Activated CD8-positive, alpha-beta memory T cell treated with anti-CD3 and anti-CD28 coated beads, Interleukin-2, amount 10 ng/mL, durations not matched to agents 7 days and 5 days (primary cell): ENCODE measurements at places on chromosomes 7 and 10.

GRCh38 chr7:134533288-134533771, 6.0 kb downstream of the AKR1B10 start:
- DNase-seq, result no peak

GRCh38 chr7:111958896-111959295, 247.3 kb downstream of the DOCK4 start:
- DNase-seq, result no peak

DNA sequence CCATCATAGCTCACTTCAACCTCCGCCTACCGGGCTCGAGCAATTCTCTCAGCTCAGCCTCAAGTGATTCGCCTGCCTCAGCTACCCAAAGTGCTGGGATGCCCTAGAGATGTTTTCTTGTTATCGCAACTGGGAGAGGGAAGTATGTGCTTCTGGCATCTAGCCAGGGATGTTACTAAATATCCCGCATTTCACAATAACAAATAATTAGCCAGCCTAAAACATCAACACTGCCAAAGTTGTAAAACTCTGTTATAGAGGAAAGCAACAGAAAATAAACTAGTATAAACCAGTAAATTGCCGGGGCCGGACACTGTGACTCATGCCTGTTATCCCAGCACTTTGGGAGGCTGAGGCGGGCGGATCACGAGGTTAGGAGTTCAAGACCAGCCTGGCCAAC, 7.2 kb downstream of the INA start:
- DNase-seq, result no peak

DNA sequence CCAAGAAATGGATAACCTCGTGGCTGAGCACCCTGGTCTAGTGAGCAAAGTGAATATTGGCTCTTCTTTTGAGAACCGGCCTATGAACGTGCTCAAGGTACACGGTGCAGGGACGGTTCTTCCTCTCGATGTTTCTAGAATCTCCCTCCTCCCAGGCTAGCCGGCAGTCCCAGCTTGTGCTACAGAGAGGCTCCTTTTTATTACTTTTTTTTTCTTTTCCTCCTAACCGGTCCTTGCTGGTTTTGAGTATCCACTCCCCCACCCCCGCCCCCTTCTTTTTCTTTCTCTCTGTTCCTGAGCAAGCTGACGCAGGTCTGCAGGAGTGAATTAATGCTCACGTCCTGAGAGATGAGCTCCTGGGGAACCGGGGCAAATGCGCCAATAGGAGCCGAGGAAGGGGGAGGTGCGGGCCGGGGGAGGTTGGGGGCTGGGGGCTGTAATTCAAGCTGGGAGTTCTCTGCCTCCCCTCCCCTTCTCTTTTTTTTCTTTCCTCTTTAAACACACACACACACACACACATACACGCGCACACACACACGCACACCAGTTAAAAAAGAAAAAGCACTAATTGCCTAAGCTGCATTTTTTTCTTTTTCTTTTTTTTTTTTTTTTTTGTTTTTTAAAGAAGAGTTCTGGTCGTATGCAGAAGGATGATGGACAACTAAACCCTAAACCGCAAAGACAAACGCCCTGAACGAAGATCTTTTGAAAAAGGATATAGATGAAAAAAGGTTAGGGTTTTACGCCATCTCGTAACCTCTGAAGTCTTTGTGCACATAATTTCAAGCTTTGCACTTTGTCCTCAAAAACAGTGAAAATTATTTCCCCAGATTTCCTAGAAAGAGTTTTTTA, 6.6 kb downstream of the CPA2 start:
- DNase-seq, result no peak

DNA sequence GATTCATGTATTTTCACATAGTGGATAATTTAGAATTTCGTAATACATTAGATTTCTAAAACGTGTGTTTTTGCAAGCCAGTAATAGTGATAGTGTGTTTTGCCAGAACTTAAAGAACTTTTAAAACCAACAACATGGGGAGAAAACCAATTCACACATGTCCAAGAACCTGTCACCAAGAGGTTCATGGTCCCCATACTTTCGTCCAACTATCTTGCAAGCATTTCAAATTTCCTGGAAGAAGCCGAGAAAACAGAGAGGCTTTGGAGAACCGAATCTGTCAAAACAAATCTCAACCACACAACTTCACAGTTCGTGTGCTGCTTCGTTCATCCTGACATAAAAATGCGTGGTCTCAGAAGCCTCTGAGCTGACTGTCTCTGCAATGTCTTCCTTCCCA, 31.9 kb downstream of the GFRA1 start:
- no peak for DNase-seq

DNA sequence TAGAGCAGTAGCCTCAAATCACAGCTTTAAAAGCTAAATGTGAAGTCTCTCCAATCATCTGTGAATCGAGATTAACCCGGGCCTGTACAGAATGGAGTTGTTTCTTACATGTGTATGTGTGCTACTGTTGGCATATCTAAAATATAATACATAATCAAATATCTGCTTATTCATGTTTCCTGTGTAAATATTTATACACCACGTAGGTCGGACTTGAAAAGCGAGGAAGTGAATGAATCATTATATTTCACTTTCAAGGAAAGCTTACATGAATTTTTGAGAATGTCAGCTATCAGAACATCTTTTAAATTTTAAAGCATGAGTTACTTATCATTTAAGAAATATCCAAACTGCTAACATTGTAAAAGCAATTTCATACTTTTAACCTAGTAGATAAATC, 233.3 kb downstream of the SLC25A13 start:
- DNase-seq, result no peak

DNA sequence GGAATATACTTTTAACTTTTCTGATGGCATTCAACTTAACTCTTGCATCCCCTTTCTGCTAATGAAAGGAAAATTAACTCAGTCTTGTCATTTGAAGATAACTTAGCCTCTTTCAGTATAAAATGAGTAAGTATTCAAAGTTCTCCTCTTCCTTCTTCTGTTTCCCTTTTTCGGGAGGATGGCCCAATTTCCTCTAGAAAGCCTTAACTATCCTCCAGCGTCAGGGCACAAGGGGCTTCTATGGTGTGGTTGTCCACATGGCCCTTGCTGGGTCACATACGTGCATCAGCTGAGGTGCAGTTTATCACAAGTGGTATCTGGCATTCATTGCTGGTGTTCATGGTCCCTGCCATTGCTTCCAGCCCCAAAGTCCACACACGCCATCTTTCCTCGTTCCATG, 17.8 kb upstream of the GSAP start:
- DNase-seq, result no peak

- DNase-seq, result no peak
Observed at GRCh38 chr7:35389636-35390035, 135.7 kb upstream of the TBX20 start.

- no peak for DNase-seq
Observed at GRCh38 chr7:2761131-2761624, 73.2 kb downstream of the AMZ1 start.

GRCh38 chr7:50793120-50793946, 10.6 kb upstream of the GRB10 start:
- DNase-seq, result no peak

- no peak for DNase-seq
Observed at GRCh38 chr7:108515630-108516029, 10.3 kb downstream of the PNPLA8 start.

DNA sequence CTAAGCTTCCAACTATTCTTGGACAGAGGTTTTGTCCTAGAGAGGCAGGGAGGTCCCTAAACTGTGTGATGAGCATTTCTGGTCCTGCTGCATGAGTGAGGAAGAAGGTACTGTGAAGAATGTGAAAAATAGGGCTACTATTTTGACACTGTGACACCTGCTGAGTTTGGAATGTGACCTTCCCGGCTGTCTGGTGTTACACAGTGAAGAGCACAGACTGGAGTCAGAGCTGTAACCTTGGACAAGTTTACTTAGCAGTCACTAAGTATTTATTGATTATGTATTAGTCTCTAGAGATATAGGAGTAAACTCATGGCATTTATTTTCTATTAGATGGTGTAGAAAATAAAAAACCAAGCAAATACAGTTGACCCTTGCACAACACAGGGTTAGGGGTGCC, 12.3 kb downstream of the GOLGA7B start:
- no peak for DNase-seq

DNA sequence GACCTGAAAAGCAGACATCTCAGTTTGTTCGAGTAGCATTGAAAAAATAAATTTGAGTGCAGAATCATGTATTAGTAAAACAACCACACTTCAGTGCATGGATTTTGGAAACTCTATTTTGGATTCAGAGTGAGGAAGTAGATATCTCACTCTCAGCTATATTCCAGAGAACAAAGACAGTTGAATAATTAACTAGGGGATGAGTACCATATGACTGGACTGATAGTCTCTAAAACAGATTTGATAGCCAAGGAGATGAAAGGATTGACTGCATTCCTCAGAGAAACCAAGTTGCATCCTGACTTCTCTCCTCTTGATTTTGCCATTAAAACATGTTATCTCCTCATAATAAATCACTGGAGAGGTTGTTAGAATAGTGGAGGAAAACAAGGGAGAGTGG, 268.4 kb upstream of the SP4 start:
- DNase-seq, result no peak

- DNase-seq, result no peak
Observed at GRCh38 chr10:79191951-79192676, 123.3 kb downstream of the ZMIZ1 start.

- no peak for DNase-seq
Observed at GRCh38 chr7:158362001-158362400, 225.6 kb downstream of the PTPRN2 start.

GRCh38 chr10:93181271-93182048, 107.8 kb downstream of the CYP26A1 start:
- DNase-seq, result no peak

DNA sequence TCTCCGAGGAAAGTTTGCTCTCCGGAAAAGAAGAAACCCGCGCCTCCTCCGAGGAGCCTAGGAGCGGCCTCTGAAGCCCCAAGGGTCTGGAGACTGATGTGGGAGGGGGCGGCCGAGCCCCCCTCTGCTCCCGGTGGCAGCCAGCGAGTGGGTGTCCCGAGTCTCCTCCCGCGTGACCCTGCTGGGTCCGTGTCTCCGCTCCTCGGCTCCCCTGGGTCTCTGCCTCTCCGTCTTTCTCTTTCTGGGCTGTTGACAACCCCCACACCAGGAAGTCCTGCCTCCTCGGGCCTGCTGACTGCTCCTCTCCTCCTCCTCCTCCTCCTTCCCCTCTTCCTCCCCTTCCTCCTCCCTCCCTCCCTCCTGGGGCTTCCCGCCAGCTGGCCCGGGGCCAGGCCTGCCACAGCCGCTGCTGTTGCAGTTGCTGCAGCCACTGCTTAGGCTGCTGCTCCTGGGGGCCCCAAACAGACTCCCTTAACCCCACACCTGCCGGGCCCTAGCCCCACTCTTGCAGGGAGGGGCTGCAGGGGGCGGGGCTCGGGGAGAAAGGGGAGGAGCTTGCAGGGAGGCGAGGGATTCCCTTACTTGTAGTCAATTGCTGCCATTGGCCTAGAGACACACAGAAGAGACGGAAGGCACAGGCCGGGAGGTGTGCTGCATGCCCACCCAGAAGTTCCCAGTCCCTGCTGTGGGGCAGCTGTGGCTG, at the start of gene TSC22D4:
TSC22D4 (minus strand) TSS at position 257 of the 703 bp plus-strand sequence. CDS start 1,176 bp downstream, outside the sequence.
- peak; percentile 97 for DNase-seq

GRCh38 chr7:108051454-108051853, 48.5 kb upstream of the LAMB1 start:
- DNase-seq, result no peak

DNA sequence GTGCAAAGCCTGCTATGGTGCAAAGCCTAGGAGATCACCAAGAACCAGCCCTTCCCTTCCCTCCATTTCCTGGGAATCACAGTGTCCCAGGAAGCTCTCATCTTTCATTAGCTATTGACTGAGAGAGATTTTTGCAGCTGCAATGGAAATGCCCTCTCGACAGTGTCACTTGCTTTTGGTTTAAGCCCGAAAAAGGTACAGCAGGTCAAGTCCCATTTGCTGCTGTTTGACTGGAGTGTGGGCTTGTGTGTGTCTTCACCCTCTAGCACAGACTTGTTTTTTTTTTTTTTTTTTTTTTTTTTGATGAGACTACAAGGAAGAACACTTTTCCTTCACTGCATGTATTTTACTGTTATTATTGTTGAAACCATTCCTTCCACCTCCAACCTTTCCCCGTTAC, 36.3 kb downstream of the NRG3 start:
- no peak for DNase-seq

GRCh38 chr7:155285833-155286232, 11.8 kb upstream of the INSIG1 start:
- no peak for DNase-seq

DNA sequence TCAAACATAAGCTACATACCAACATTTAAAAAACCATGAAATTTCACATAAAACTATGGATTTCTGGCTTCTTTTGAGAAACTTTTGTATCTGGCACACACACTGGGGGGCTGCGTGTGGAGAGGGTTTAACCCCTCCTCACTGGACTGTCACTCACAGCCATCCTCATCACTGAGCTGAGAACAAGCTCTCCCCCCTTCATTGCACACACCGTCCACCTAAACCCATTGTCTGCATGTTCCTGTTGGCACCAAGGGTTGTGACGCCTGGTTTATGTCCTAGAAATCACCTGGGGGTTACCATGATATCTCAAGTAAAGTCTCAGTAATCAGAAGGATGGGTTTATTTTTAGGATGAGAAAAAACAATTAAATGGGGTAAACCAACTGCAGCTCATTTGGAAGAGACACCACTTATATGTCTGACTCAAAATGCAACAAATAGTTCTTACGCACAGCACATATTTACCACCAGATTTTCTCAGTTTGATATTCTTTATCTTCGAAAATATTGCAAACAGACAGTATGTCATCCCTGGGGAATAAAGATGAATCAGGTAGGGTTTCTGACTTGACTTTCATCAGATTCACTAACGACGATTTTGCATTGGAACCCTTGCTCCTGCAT, 218.5 kb upstream of the KLF6 start:
- no peak for DNase-seq

DNA sequence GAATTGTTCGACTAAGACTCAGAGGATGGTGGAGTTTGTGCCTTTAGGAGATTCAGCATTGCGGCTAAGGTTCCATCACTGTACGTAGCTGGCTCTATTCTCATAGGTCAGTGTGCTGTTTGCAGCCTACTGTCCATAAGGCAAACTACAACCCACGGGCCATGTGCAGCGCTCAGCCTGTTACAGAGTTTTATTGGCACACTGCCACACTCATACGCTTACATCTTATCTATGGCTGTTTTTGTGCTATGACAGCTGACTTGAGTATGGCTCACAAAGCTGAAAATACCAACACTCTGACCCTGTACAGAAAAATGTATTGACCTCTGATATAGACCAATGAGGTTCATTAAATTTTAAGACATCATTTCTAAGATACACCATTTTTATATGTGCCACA, 114.5 kb downstream of the ARID5B start:
- DNase-seq, result no peak
